ENCODE measurements at places on chromosomes 7 and 10.

GRCh38 chr10:127100983-127101615, 95.3 kb downstream of the INSYN2A start:
- no peak for DNase-seq

DNA sequence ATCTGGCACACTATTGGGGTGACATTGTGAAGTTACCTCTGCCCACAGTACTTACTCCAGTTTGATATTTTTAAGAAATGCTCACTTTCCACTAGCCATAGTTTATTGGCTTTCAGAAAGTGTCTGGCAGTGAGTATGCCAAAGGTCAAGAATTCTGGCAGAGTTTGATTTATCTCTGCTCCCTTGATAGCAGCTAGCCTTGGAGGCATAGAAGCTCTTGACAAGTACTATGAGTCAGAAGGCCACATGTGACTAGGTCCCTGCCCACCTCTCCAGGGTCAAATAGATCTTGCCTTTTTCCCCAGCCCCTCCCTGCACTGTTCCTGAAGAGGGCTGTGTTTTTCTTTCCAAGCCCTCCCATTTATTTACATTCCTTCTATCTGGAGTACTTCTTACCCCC, 202.2 kb downstream of the AUTS2 start:
- DNase-seq = no peak

DNA sequence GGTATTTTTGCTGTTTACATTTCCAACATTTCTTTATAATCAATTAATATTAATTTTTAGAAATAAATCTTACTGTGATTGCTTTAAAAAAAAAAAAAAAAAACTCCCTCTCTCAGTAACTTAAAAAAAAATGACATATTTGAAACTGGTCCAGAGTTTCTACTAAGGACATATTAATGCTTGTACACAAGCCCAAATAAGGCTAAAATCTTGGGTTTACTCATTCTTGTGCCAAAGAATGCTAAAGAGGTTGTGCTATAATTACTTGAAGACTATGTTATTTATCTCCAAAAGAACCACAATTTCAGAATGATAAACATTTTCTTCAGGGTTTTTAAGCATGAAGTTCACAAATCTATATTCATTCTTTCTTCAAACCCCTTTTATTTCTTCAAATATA, 39.4 kb upstream of the PHF14 start:
- DNase-seq = no peak

- no peak for DNase-seq
Observed at GRCh38 chr7:42677751-42678699, 233.8 kb downstream of the C7orf25 start.

GRCh38 chr10:78934532-78934898, 134.3 kb upstream of the ZMIZ1 start:
- DNase-seq = no peak

DNA sequence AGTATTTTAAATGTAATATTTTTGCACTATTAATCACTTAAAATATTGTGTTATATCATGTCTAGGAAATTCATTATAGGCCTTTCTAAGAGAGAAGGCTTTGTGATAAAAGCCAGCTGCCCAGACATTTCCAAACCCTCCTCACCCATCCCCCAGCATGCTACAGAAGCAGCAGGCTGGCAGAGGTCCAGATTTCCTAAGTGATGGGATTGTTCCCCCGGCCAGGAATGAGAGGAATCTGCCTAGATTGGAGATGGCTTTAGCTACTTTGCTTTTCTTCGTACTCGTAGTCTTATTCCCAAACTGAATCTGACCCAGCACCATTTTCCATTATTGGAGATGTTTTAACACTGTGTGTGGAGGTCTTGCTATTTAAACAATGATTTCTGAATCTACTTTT, 29.4 kb downstream of the CDK14 start:
- no peak for DNase-seq

- DNase-seq = no peak
Observed at GRCh38 chr7:43621729-43622448, 39.0 kb downstream of the STK17A start.

DNA sequence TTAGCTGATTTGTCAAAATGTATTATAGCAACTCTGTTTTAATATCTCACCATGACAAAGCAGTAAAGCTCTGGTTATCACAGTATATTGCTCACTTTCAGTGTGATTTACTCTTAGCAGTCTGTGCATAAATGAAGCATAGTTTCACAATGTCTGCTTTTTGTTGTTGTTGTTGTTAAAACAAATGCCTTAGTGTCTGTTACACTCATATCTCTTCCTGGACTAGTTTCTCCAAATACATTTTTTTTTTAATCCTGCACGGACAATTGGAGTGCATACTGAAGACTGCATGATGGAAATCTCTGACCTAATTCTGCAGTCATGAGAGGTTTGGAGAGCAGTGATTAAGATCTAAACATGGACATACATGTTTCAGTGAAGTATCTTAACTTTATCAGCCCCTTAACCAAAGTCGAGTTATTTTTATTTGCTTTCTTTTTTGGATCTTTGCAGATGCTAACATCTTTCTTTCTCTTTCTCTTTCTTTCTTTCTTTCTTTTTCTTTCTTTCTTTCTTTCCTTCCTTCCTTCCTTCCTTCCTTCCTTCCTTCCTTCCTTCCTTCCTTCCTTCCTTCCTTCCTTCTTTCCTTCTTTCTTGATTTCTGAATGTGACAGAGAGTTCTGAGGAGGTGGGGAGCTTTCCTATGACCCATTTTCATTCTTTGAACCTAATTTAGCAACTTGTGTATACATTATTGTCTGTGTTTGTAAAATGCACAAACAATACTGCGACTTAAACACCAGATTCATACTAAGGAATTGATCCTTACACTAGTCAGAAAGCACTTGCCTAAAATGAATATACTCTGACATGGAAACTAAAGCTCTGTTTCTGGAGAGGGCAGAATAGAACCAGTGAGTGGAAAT, 161.5 kb upstream of the AGR3 start:
- DNase-seq = no peak

DNA sequence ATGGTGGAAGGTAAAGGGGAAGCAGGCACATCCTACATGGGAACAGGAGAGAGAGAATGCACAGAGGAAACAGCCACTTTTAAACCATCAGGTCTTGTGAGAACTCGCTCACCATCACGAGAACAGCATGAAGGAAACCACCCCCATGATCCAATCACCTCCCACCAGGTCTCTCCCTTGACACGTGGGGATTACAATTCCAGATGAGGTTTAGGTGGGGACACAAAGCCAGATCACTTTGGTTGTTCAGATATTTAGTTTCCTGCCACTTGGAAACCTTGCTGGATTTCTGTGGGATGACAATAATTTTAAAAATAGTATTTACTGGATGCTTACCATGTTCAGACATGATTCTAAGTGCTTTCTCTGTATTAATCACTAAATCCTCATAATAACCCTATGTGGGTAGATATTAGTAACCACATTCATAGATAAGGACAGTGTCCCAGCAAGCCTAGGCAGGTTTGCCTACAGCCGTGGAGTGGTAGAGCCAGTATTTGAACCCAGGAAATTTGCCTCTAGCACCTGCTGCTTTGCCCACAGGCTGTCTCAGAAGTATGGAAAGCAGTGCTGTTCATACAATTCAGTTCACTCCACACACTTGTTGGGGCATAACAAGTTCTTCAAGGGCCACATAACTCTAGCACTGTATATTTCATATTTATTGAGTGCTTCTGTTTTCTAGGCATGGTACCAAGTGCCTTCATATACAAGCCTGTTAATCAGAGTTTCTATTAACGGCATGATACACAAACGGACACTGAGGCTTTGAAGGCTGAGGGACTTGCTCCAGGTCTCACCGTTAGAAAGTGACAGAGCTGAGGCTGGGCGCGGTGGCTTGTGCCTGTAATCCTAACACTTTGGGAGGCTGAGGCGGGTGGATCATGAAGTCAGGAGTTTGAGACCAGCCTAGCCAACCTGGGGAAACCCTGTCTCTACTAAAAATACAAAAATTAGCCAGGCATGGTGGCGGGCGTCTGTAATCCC, 8.3 kb downstream of the TLL2 start:
- no peak for DNase-seq

- DNase-seq = no peak
Observed at GRCh38 chr7:108063520-108063933, 60.6 kb upstream of the LAMB1 start.
